ENCODE measurements at places on chromosomes 1 and 21. TPM values are rescaled to one million over a fixed set of nuclear protein-coding genes. Genes with fewer than 3 reads are reported as not detected.

DNA sequence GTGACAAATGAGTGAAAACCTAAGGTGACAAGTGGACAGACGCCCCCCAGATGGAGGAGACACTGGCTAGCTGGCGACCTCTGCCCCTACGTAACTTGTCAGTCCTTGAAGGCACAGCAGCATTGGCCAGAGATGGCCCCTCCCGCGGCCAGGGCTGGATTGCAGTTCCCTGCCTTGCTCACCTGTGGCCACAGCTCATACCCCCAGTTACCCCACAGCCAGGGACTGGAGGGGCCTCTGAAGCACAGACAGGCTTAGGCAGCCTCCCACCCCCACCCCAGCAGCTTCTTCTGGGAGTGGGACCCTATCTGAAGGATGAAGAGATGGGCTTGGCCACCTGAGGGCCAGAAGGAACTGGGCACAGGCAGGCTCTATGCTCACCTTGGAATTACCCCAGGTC is 3.7 kb downstream of the HES3 start:
- DNase-seq = no peak

- DNase-seq = no peak
These were observed 171.3 kb downstream of the RERE start for GRCh38 chr1:8646189-8646588.

- DNase-seq = no peak
These were observed 570.1 kb upstream of the CXADR start for GRCh38 chr21:16942703-16943102.

GRCh38 chr1:62336638-62336994 is 17.4 kb upstream of the KANK4 start:
- no peak for DNase-seq

DNA sequence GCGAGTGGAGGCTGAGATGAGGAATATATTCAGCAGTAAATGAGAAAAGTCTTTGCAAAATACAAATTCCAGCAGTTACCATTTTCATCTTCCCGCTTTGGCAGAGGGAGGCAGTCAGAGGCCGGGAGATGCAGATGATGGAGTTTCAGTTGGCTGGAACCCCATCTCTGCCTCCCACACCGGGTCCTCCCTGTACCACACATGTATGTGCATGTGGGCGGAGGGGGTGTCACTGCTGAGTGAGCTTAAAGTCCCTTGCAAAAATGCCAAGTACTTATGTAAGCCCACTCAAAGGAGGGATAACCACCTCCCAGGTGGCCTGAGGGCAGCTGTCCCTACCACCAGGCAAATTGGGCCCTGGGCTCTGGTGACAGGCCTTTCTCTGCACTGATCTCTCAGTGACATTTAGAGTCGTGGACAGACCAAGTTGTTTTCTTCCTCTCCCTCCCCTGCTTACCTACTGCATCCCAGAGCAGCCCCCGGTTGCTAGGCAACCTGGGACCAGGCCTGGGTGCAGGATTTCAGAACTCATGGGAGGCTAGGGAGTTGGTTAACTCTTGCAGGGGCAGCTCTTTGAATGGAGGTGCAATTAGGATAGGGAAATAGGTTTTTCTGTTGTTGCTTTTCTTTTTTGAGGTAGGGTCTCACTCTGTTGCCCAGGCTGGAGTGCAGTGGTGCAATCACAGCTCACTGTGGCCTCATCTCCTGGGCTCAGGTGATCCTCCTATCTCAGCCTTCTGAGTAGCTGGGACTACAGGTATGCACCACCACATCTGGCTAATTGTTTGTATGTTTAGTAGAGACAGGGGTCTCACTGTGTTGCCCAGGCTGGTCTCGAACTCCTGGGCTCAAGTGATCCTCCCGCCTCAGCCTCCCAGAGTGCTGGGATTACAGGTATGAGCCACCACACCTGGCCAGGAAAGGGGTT is 17.1 kb upstream of the UBXN10 start:
- no peak for DNase-seq

GRCh38 chr1:19567041-19567440 is 77.1 kb upstream of the NBL1 start:
- no peak for DNase-seq

- no peak for DNase-seq
These were observed 241.2 kb upstream of the MAP1LC3C start for GRCh38 chr1:242240077-242240476.

DNA sequence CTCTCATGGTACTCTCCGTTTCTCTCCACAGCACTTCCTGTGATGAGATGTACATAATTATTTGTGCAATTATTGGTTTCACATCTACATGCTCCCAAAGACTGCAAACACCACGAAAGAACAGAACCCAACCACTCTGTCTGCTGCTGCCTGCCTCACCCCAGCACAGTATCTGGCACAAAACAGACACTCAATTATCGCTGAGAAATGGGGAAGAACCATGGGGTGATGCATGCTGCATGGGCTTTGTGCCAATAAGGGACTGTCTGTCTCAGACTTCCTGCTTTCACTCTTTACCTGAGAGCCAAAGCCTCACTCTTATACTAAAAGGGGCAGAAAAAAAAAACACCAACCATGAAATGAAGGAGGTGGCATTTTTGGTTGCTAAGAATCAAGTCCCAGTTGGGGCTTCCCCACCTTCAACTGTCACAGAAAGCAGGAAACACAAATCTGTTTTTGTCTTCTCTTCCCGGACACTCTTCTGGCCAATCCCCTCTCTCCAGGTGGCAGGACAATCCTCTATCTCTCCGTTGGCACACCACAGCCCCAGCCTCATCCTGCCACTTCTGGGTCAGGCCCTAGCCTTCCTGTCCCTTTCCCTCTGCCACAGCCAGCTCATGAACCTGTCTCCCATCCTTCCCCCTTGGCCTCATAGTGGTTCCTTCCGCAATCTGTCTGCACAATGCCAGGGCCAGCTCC is 82.0 kb downstream of the TGFBR3 start:
- DNase-seq = no peak

GRCh38 chr1:222920169-222920568 is 105.3 kb downstream of the DISP1 start:
- DNase-seq = no peak

DNA sequence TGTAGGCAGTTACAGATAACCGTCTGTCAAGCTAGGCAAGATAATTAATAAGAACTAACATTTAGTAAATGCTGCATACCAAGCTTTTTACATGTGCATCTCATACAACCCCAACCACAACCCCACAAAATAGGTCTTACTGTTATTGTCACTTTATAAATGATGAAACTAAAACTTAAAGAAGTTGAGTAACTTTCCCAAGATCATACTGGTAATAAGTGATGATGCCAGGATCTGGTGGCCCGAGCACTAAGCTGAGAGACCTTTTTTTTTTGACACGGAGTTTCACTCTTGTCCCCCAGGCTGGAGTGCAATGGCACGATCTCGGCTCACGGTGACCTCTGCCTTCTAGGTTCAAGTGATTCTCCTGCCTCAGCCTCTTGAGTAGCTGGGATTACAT is 1.8 kb downstream of the NCSTN start:
- DNase-seq = no peak

GRCh38 chr1:56411484-56412180 is 167.7 kb downstream of the PLPP3 start:
- peak; percentile 85 for DNase-seq

GRCh38 chr21:36076878-36077655 is 7.2 kb downstream of the CBR1 start:
- DNase-seq = no peak

- DNase-seq = no peak
These were observed 4.4 kb upstream of the GBP4 start for GRCh38 chr1:89203166-89203565.

- DNase-seq = no peak
These were observed 60.4 kb downstream of the VANGL2 start for GRCh38 chr1:160460683-160461287.

- DNase-seq = no peak
These were observed 43.3 kb downstream of the VTCN1 start for GRCh38 chr1:117167402-117167801.

DNA sequence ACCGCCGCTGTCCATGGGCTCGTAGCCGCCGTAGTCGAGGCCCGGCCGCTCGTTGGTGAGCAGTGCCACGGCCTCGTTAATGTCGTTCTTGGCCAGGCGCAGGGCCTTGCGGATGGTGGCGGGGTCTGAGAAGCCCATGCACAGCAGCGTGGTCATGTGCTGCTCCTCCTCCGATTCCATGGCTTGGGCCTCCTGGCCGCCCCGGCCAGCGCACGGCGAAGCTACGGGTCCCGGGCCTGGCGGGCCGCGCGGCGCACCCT is 300 bp downstream of the USP24 start:
- DNase-seq = peak; percentile 77

GRCh38 chr1:203584507-203584906 is 42.1 kb upstream of the ATP2B4 start:
- DNase-seq = no peak

DNA sequence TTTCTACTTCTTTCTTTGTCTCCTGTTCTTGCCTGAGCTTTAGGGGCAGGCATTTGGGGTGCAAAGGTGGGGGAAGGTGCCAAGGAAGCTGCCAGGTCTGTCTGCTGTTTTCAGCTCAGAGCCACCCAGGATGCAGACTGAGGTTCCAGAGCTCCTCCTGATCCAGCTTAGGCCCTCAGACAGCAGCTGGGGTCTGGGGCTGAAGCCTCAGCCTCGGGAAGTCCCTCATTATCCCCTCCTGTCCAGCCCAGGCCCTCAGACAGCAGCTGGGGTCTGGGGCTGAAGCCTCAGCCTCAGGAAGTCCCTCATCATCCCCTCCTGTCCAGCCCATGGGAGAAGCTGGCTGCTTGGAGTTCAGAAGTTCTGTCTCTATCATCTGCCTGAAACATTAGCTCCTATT is 257.7 kb upstream of the CSF3R start:
- no peak for DNase-seq

DNA sequence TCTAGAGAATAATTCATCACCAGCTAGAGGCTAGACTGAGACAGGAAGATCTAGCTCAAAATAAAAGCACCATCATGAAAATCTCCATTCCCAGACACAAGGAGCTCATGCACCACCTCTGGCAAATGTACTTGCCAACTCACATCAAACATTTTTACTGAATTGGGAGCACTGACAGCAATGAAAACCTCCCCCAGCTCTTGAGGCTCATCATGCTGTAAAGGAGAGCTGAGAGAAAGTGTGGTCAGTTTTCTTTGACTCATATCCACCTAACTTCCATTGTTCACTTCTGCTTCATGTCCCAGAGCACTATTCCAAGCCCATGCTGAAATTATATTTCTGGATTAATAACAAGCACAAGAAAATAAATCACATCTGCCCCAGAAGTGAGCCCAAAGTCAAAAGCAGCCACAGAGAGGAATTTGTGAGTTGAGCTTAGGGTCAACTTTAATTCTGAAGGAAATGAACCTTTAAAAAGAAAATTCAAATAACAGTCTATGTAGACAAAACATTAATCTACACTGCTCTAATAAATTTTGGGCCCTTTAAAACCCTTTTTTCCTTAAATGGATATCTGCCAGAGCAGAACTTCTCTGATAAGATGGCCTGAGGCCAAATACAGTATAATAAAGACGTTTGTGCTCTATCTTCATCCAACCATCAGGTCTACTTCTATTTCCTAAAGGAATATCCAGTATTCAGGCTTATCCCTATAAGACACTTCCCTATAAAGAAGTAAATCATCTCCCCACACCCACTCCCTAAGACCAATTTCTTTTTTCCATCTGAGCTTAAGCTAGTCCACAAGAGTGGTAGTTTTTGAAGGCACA is 85.9 kb upstream of the ADAM30 start:
- DNase-seq = no peak

- DNase-seq = peak; percentile 75
These were observed 5.4 kb downstream of the MEX3A start for GRCh38 chr1:156076609-156077429.

GRCh38 chr1:31627301-31627929 is 9.9 kb downstream of the HCRTR1 start:
- peak; percentile 88 for DNase-seq

DNA sequence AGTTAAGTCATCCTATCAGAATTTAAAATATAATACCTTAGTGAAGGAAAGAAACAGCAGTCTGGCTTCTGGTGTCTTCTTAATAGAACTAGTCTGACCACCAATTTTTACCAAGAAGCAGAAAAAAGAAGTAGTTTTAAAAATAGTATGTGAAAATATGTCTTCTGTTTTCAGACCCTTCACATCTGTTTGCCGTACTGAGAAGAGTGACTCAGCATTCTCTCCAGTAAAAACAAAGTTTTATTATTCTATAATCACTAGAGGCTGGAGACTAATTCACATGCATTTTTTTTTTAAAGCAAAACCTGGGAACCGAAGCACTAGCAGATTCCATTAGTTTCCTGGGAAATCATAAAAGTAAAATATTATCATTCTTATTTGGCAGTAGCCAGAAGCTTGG is 163.8 kb downstream of the COL24A1 start:
- DNase-seq = no peak

GRCh38 chr1:232372841-232373440 is 257.0 kb downstream of the SIPA1L2 start:
- DNase-seq = no peak

GRCh38 chr1:6953907-6954364 is 168.7 kb downstream of the CAMTA1 start:
- DNase-seq = no peak

DNA sequence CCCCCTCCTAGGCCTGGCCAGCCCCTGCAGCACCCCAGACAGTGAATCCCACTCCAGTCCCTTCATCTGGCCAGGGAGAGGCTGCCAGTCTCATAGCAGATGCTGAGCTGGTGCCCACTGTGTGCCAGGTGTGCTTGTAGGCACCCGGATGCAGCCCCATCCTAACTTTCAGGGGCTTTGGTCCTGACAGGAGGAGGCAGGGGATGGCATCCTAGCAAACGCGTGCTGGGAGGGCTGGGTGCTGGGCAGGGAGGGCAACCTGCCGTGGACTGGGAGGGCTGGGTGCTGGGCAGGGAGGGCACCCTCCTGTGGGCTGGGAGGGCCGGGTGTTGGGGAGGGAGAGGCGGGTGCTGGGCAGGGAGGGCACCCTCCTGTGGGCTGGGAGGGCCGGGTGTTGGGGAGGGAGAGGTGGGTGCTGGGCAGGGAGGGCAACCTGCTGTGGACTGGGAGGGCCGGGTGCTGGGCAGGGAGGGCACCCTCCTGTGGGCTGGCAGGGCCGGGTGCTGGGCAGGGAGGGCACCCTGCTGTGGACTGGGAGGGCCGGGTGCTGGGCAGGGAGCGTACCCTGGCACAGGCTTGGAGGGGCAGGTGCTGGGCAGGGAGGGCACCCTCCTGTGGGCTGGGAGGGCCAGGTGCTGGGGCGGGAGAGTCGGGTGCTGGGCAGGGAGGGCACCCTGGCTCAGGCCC is 35.3 kb downstream of the SLC19A1 start:
- peak; percentile 10 for DNase-seq

The F3 gene
- 26.4 TPM for total RNA-seq

The PLPPR4 gene
- 0.28 TPM for total RNA-seq

The CDKN2C gene
- 9.5 TPM for total RNA-seq

The LCE3E gene
- total RNA-seq = not detected

The SV2A gene
- 1.5 TPM for total RNA-seq

The KCNJ9 gene
- not detected for total RNA-seq

The TTC24 gene
- total RNA-seq = not detected

The IL20 gene
- not detected for total RNA-seq

The KCNJ10 gene
- total RNA-seq = 0.11 TPM

The LMX1A gene
- not detected for total RNA-seq

The KRTAP10-6 gene
- not detected for total RNA-seq

Data from right cardiac atrium (tissue), 5 donors.